ENCODE measurements at places on chromosomes 2 and 18.
A peak's percentile ranks its signal among the peaks of the same experiment; 100 is the strongest.

GRCh38 chr2:173909846-173910245, 55.3 kb downstream of the SP3 start:
- no peak for DNase-seq

DNA sequence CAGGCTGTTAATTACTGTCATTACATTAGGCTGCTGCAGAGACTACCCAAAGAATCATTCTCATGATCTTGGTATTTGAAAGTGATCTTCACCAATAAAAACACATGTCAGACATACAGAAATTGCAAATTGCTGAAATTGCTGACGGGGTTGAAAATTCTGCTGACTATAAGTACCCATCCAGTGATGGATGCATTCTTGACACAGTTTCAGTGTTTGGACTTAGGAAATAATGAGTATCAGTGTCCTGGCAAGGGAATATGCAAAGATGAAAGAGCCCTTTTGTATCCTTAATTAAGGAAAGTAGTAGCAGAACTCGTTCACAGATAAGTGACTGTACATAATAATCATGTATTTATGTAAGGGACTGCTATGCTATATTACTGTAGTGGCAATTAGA, 221.1 kb upstream of the ATP5MC3 start:
- no peak for DNase-seq

DNA sequence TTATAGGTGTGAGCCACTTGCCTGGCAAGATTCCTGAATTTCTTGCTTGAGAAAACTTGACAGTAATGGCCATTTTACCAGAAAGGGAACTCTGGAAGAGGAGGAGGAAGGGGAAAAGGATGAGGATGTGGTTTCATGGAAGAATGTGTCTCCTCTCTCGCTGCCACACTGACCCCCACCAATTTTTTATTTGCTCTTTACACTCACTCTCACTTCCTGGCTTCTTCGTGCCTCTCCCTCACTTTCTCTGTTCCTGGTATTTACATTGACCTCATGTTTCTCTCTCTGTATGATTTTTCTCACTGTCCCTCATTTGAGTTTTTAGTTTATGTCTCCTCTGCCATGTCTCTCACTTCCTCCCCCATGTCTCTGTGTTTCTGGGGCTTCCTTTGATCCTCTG, 134.5 kb upstream of the CAB39 start:
- DNase-seq = no peak

GRCh38 chr2:61774351-61774750, 79.5 kb downstream of the FAM161A start:
- no peak for DNase-seq

DNA sequence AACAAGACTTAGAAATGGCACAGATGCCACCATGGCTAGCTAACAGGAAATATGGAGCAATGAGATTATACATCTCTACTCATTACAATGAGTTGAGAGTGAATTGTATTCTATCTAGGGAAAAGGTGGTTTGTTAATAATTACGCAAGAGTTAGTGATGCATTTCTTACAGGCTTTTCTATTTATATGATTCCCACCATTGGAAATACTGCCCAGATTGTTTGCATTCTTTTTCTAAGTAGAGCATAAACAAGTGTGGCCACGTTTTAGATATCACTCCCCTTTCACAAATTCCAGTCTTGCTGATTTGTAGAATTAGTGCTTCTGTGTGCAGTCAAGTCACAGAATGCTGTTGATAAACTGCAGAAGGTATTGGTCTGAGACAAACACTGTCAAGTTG, 56.6 kb downstream of the ZNF804A start:
- no peak for DNase-seq

DNA sequence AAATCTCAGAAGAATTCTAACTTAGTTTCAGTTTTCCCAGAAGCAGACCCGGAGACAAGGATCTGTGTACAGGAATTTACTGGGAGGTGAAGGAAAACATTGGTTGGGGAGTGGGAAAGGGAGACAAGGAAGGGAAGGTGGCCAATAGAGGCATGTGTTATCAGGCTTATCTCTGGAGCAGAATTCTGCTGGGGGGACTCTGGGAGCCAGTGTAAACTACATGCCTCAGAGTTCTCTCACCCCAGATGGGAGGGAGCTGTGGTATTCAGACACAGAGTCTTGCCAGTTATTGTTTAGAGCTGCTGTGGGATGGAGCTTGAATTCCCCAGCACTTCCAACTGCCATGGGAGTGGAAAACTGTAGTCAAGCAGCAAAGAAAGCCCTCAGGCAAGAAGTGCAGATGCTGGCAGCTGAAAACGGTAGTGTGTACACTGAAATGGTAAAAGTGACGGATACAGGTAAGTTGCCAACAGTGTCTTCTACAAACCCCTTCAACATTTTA, 19.0 kb downstream of the DNPEP start:
- DNase-seq = peak; percentile 94

GRCh38 chr2:237540823-237541222, 25.6 kb upstream of the PRLH start:
- no peak for DNase-seq

All from islet precursor cell (in vitro differentiated cells).